ENCODE measurements at places on chromosomes 7 and 10. TPM values are rescaled to one million over a fixed set of nuclear protein-coding genes. Genes with fewer than 3 reads are reported as not detected.

NKX6-2 gene
- not detected for total RNA-seq

- DNase-seq = no peak
Measured at GRCh38 chr10:31590023-31590800, 271.2 kb downstream of the ZEB1 start.

- DNase-seq = no peak
Measured at GRCh38 chr10:98855403-98856189, 380.1 kb downstream of the HPSE2 start.

DNA sequence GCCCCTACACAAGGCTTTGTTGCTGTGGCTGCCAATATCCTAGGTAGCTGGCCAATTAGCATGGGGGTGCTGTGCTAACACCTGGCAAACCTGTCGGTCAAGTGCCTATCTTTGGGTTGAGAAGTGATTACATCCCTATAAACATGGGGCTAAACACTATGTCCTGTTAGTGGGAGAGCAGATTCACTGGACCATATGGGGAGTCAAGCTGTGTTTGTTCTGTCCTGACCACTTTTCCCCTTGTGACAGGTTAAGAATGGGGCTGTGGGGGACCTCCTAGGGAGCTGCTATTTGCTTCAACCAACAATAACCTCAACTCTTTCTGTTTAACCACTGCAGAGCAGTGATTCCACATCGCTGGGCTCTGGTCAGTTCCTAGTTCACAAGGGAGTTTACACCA lies 151.5 kb upstream of the AOAH start:
- no peak for DNase-seq

SLC29A3 gene
- total RNA-seq = 3.0 TPM

EPO gene
- not detected for total RNA-seq

CALHM1 gene
- total RNA-seq = not detected

VPS26A gene
- 44.6 TPM for total RNA-seq

TEX47 gene
- not detected for total RNA-seq

- no peak for DNase-seq
Measured at GRCh38 chr10:34627741-34628140, 187.4 kb downstream of the PARD3 start.

DNA sequence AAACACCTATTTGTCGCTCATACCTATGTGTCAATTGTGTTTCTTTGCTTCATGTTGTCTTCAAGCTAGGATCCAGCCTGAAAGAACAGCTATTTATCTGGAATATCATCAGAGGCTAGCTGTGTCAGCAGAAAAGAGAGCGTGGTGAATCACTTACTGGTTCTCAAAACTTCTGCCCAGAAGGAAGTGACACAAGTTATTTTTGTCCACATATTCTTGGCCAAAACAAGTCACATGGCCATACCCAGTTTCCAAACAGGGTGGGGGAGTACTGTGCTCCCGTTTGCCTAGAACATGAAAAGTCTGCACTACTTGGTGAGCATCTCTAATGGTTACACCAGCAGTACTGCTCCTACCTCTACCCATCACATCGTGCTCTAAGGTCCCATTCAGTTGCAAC lies 160.9 kb upstream of the CSTF2T start:
- DNase-seq = no peak

DNA sequence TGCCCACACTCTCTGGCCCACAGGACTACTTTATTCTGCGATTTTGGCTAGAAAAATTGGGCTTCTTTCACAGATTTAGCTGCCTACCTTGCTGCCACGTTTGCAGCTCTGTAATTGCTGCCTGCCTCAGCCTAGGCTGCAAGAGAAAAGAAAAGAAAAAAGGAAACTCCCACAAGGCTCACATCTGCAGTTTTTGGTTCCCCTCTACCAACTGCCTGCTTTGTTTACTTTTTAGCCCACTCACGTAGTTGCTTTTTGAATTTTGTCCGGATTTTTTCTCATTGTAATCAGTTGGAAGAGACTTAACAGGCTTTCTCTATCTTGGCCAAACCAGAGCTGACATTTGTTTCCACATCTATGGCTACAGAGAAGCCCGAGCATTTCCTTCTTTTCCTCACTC lies 24.3 kb downstream of the SUN3 start:
- no peak for DNase-seq

DNA sequence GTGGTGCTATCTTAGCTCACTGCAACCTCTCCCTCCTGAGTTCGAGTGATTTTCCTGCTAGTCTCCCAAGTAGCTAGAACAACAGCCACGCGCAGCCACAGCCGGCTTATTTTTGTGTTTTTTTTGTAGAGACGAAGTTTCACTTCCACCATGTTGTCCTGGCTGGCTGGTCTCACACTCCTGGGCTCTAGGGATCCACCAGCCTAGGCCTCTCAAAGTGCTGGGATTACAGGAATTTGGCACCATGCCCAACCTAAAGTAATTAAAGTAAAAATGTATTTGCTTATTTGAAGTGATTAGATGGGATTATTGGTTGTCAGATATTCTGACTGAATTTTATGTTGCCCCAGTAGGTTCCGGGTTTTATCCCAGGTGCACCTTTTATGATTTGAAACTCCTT lies 22.7 kb downstream of the LUC7L2 start:
- no peak for DNase-seq

FXYD4 gene
- not detected for total RNA-seq

CCM2 gene
- 85.2 TPM for total RNA-seq

CALN1 gene
- not detected for total RNA-seq

SH2B2 gene
- total RNA-seq = 4.7 TPM

DNA sequence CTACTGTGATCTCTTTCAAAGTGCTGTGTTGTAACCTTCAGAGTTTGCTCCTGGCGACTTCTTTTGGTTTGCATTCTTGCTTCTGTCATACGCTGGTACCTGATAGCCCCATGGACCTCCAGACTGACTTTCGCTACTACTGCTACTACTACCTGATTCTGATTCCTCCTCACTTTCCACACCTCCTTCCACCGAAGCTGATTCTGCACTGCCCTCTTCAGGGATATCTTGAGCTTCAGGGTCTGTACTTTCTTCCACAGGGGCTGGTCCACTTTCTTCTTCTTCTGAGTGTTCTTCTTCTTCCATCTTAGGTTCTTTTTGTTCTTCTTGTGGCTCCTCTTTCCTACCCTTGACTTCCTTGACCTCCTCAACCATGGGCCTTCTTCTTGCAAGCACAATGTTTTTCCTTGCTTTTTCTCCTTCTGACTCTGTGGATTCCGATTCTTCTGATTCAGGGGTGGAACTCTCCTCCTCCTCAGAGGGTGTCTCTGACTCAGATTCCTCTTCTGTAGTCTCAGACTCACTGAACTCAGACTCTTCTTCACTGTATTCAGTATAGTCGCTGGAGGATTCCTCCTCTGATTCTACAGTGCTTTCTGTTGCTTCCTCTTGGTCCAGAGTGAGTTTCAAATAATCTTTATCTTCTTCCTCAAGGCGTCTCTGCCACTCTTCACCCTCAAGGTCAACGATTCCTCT lies 992.2 kb downstream of the PCDH15 start:
- DNase-seq = no peak

TRIM73 gene
- 3.6 TPM for total RNA-seq

GRCh38 chr7:33091641-33092191 lies 17.5 kb downstream of the RP9 start:
- no peak for DNase-seq

DNA sequence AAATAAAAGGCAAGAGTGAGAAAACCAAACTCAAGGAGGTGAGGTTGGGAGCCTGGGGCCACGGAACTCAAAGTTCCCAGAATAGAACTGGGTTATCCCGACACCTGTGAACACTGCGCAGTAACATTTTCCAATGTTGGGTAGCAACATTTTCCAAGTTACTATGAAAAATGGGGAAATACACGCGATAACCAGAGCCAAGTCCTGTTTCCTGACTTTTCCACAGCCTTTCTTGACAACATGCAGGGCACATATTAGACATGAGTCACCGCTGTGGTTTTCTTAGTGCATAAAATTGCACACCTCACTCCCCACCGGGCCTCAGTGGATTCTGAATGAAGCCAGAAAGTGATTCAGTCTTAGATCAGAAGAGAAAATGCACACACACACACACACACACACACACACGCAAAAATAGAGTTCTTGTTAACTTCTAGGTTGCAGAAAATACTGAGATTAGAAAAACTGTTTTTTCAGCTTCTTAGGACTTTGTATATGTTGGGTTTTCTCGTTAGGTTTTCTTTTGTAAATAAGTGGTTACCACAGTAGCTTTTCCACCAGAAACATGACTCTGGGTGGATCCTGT lies 70.0 kb downstream of the CAMK1D start:
- DNase-seq = peak; percentile 89

CH25H gene
- total RNA-seq = 0.12 TPM

DNA sequence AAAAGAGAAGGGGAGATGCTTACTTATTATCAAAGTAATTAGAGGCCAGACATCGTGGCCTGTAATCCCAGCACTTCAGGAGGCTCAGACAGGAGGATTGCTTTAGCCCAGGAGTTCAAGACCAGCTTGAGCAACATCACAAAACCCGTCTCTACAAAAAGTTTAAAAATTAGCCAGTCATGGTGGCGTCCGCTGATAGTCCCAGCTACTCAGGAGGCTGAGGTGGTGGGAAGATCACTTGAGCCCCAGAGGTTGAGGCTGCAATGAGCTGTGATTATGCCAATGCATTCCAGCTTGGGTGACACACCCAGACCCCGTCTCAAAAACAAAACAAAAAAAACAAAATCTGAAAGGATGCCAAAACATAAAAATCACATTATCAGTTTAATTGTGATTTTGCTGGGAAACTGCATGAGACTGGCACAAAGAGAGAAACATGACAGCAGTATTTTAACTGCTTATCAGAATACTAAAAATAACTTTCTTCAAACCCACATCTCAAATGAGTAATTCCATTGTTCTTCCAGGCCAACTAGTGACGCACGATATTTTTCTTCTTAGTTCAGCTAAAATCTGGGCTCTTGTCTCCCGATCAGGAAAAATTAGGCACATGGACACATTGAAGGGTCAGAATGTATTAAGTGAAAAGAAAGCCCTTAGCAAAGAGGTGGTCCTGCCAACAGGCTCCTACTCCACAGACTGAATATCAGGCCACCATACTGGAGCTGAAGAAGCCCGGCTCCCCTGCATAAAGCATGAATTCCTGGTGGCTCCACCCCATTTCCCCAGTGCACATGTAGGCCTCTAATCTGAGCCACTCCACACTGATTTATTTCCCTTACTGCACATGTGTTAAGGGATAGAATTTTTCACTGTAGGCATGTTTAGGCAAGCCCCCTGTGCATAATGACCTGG lies 9.6 kb upstream of the CCM2 start:
- no peak for DNase-seq

SLC16A9 gene
- total RNA-seq = 0.44 TPM

TAS2R4 gene
- 0.56 TPM for total RNA-seq

DNA sequence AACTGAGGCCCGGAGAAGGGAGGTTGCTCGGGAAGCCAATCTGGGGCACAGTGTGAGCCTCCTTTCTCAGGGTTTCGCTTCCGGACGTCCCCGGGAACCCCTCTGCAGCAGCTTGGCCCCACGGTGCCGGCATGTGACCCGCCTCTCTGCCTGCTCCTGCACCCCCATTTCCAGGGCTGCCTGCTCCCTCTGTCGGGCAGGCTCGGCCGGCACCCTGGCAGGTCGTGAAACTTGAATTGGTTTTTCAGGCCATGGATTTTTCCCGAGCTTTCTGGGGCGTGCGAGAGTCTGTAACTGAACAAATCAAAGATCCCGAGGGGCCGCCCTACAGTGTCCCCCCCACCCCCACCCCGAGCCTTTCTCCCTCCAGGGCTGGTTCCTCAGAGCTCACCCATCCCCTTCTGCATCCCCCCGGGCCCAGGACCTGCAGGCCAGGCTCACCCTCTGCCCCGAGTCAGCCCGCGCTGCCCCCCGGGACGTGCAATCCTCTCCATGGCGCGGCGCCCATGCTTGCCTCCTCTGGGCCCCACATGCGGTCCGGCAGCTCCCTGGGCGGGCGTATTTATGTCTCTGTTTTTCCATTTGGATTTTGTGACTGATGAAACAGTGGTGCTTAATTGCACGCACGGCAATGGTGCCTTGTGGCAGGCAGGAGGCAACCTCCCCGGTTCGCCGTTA lies 58.1 kb downstream of the UNCX start:
- peak; percentile 11 for DNase-seq

- DNase-seq = no peak
Measured at GRCh38 chr7:2611401-2611800, 20.4 kb upstream of the TTYH3 start.

- peak; percentile 78 for DNase-seq
Measured at GRCh38 chr7:44750921-44751571, 2.4 kb downstream of the ZMIZ2 start.

DNA sequence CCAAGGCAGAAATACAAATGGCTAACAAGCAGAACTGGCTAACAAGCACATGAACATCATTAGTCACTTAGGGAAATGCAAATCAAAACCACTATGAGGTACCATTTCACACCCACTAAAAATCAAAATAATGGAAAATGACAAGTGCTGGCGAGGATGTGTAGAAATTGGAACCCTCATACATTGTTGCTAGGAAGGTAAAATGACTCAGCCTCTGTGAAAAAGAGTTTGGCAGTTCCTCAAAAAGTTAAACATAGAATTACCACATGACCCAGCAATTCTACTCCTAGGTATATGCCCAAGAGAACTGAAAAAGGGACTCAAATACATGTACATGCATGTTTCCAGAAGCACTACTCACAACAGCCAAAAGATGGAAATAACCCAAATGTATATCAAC lies 52.8 kb upstream of the ANAPC16 start:
- DNase-seq = no peak

- DNase-seq = no peak
Measured at GRCh38 chr10:125092564-125093031, 67.8 kb downstream of the CTBP2 start.

C7orf33 gene
- total RNA-seq = not detected

GRCh38 chr7:32574626-32575025 lies 79.3 kb downstream of the AVL9 start:
- no peak for DNase-seq

GRID1 gene
- total RNA-seq = not detected

CYP3A4 gene
- not detected for total RNA-seq

DNA sequence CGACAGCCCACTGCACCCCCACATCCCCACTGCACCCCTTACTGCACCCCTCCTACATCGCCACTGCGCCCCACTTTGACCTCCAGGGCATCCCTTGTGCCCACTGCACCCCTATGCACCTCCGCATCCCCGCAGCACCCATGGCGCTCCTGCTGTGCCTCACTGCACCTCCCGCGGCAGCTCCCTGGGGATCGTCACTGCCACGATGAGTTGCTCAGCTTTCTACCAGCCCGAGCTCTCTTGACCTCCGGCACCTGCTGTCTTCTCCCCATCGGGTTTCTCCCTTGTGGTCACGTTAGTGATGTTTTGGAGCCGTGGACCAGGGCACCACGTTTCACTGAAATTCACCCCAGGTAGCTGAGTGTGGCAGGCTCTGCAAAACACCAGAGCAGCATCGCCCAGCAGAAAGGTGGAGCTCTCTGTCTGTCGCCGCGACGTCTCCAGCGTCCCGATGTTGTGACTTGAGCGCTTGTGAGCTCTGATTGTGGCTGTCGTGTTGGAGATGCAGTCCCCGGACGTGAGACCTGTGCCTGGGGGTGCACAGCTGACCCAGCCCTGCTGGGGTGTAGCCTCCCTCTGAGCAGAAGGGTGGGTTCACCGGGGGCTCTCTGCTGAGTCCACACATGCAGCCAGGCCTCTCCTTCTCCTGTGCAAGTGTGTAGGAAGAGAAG lies 147.7 kb downstream of the DNAJB6 start:
- DNase-seq = no peak

GRCh38 chr7:114979388-114979787 lies 57.5 kb downstream of the MDFIC start:
- no peak for DNase-seq
